Astrocyte (in vitro differentiated cells and primary cell): ENCODE measurements at places on chromosomes 1 and 21. TPM values are rescaled to one million over a fixed set of nuclear protein-coding genes. Genes with fewer than 3 reads are reported as not detected.

DNA sequence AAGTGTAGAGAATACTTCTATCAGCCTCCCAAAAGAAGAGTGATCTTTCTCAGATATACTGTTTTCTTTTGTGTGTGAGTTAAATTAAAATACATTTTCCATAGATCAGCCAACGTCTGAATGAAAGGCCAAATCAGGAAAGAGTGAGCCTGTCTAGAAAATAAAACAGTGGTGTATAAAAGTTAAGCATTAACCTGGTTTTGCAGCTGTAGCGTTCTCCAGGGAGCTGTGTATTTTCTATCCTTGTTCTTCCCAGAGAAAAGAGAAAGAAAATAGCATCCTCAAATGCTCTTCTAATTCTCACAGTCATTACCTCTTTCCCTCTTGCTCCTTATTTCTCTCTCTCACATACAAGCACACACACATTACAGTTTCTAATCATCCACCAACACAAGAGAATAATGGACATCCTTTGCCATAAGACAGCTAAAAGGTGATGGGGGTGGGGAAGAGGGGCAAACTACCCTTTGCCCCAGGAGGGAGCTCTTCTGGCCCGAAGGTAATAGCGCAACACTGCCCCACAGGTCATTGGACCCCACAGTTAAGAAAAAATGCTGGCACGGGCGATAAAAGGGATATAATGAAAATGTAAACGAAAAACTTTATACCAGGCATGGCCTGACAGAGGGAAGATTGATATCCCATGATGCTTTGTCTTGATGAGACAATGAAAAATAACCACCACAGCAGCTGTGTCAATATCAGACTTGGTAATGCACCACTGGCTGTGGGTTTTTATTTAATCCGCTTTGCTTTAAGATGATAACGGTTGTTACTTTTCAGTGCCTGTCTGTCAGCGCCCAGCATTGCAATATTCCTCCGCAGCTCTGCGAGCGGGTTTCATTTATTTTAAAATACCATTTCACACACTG lies 150.3 kb downstream of the NUF2 start:
- DNase-seq, result peak; percentile 0
- H3K4me3 ChIP-seq, result no peak overlapping the region
- H3K27ac ChIP-seq, result no peak overlapping the region

- H3K27ac ChIP-seq, result no peak overlapping the region
- H3K4me1 ChIP-seq, result peaks cover 5% of the 10 kb centered on the region
- no peak overlapping the region for H3K4me3 ChIP-seq
- H3K36me3 ChIP-seq, result no peaks in the 10 kb centered on the region
- no peaks in the 10 kb centered on the region for H3K27me3 ChIP-seq
Measured at GRCh38 chr1:153733970-153734369, 6.1 kb downstream of the INTS3 start.

CD34 gene
- total RNA-seq, result 0.29 and 0.45 TPM in 2 replicates

DNA sequence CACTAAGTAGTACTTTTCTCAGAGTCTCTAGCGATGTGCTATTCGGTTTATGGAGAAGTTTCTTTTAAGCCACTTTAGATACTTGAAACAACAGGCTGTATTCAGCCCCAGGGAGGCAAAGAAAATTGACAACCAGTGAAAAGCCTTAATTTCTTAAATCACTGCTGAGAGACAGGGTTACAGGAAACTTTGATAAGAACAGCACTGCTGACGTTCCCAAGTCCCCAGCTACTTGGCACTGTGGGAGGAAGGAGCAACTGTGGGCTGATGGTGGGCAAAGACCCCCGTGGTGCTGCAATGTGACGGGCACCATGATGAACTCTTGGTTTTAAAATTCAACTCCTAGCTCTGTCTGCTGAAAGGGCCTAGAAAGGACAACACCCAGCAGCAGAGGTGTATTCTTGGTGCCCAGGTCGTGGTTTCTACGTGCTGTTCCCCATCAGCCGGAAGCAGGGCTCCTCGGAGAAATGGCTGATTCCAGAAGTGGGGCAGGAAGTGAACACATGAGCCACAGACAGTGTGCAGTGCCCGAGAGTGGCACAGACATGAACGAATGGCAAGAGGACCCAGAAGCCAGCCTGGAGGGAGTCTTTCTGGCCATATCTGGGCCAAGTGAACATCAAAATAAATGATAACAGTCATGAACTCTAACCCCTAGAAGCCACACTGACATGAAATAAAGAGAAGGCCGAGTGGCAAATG lies 5.3 kb downstream of the PTTG1IP start:
- H3K36me3 ChIP-seq, result peaks cover 5% of the 10 kb centered on the region
- H3K27ac ChIP-seq, result peak overlapping the region; percentile 88
- H3K4me3 ChIP-seq, result no peak overlapping the region
- peaks cover 72% of the 10 kb centered on the region for H3K4me1 ChIP-seq

DNA sequence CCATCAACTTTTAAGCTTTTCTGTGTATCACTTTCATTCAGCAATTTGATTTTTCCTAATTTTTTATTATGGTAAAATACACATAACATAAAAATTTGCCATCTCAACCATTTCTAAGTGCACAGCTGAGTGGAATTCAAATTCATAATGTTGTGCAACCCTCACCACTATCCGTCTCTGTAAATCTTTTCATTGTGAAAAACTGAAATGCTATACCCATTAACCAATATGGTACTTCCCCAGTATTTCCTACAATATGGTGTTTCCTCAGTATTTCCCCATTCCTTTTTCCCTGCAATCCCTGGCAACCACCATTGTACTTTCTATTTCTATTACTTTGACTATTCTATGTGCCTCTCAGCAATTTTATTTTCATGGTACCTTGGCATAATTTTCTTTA lies 6.8 kb downstream of the STPG1 start:
- peaks cover 7% of the 10 kb centered on the region for H3K4me1 ChIP-seq
- no peak for DNase-seq
- H3K4me3 ChIP-seq, result no peak overlapping the region
- H3K27me3 ChIP-seq, result no peaks in the 10 kb centered on the region
- H3K36me3 ChIP-seq, result no peaks in the 10 kb centered on the region
- H3K27ac ChIP-seq, result no peak overlapping the region

KDF1 gene
- total RNA-seq, result 0.22 and 0.54 TPM in 2 replicates

DNA sequence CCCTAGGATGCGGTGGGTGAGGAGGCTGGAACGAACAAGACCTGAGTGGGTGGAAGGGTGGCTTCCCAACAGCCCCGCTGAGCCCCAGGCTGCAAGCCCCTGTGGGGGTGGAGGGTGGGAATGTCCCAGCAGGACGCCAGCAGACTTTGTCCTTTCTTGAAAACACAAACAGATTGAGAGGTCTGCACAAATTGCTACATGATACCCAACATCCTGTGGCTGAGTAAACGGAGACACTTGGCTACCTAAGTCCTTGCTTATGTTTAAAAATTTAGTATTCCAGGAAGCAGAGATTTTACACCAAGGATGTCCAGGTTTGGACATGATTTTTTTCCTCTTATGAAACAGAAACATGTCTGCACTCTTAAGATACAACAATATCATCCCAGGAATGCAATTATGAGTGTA lies 11.8 kb upstream of the F3 start:
- H3K4me3 ChIP-seq, result no peak overlapping the region
- H3K36me3 ChIP-seq, result no peaks in the 10 kb centered on the region
- no peaks in the 10 kb centered on the region for H3K27me3 ChIP-seq
- no peak overlapping the region for H3K27ac ChIP-seq
- H3K4me1 ChIP-seq, result peaks cover 13% of the 10 kb centered on the region
- DNase-seq, result peak; percentile 22

IL6R gene
- 2.2 and 2.5 TPM in 2 replicates for total RNA-seq

FCN3 gene
- not detected in 2 replicates for total RNA-seq

OLFML2B gene
- total RNA-seq, result 14.7 and 22.9 TPM in 2 replicates

- H3K27ac ChIP-seq, result no peak within 1 kb of the TSS
- H3K4me1 ChIP-seq, result no peaks in the 10 kb centered on the region
- H3K36me3 ChIP-seq, result no peaks in the 10 kb centered on the region
- H3K27me3 ChIP-seq, result peaks cover 8% of the 10 kb centered on the region
Measured at GRCh38 chr1:159076438-159077119, at the start of gene AIM2. TSS of gene AIM2 (minus strand) at chr1:159076766. CDS start at chr1:159073499, 3,267 bp downstream.

LCE1F gene
- not detected in 2 replicates for total RNA-seq

DNA sequence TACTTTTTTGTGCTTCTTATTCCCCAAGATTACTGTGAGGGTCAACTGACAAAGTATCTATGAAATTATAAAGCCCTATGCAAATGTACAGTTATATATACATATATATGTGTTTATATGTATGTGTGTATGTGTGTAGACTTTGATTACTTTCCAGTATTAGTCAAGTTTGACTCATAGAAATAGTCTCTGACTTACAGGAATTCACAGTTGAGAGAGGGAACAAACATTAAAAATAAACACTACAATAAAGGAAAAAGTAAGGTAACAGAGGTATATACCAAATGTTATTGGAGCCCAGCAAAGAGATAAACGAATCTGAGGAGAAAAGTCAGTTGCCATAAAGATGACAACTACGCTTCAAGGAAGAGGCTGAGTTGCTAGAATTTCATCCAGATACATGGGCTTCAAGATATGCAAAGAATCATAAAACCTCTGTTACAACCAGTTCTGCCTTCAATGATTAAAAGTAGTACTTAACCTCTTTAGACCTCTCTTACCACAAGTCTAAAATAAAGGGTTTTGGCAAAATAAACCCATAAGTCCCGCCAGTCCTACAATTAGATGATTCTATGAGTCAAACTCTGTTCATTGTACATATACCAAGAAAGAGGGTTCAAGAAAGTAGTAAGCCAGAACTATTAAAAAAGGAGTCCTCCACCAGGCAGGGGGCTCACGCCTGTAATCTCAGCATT lies 7.2 kb downstream of the IFT25 start:
- peaks cover 5% of the 10 kb centered on the region for H3K4me1 ChIP-seq
- no peaks in the 10 kb centered on the region for H3K27me3 ChIP-seq
- no peaks in the 10 kb centered on the region for H3K36me3 ChIP-seq
- H3K27ac ChIP-seq, result no peak overlapping the region

DNA sequence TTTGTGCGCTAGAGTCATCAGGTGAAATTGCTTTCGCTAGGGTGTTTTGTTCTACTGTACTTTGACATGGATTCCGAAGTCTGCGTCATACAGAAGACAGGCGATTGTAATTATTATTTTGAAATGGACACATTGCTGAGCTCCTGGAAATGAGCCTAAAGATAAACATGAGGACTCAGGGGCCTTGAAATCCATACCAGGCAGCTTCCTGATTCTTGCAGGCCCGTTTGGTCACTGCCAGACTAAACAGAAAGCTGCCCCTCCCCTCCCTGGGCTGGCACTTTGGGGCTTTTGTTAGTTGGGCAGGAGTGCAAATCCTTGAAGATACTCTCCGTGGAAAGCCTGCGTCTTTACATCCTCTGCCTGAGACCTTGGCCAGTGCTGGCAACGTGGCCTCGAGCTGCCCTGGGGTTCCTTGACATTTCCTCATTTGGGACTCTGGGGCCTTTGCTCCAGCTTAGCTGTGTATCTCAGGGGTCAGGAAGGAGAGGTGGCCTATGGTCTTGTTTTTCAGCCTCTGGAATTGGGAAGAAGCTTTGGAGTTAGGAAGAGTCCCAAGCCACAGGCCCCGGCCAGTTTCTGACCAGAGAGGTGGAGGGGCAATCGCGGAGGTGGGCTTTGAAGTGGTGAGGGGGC lies 26.9 kb upstream of the KCNE2 start:
- DNase-seq, result no peak
- H3K36me3 ChIP-seq, result no peaks in the 10 kb centered on the region
- H3K4me1 ChIP-seq, result peaks cover 37% of the 10 kb centered on the region
- H3K27me3 ChIP-seq, result peaks cover 3% of the 10 kb centered on the region

DNA sequence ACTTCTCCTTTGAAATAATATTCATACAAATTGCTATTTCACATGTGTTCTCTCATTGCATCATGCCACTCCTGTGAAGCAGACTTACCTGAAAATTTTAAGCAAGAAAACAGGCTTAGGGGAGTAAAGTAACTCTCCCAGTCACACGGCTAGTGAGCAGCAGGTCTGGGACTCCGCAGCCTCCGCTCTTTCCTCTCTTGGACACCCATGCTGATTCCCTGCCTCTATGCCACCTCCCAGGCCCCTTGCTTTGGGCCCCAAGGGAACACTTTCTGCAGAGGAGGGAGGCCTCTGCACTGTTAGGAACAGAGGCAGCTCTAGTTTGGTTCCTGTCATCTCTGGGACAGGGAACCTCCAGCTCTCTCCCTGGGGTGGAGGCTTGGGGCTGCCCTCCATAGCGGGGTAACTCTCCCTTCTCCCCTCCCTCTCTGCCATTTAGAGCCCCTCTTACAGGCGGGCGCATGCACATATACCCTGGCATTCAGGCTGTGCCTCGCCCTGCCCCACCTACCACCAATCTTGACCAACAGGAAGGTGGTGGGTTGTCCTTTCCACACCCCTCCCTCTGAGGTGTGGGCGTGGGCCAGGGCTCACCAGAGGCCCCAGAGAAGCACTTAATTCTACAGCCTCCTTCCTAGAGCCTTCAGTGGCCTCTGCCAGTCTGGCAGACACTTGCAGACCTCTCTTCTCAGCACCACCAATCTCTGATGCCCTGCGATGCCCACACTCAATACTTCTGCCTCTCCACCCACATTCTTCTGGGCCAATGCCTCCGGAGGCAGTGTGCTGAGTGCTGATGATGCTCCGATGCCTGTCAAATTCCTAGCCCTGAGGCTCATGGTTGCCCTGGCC lies at the start of gene RXFP4:
RXFP4 (plus strand) TSS at position 646 of the 852 bp plus-strand sequence; CDS start at position 718, 72 bp downstream.
- peak; percentile 14 for DNase-seq
- H3K4me3 ChIP-seq, result no peak within 1 kb of the TSS
- H3K36me3 ChIP-seq, result peaks cover 6% of the 10 kb centered on the region
- H3K27ac ChIP-seq, result no peak within 1 kb of the TSS
- H3K4me1 ChIP-seq, result peaks cover 28% of the 10 kb centered on the region
